Peyer's patch (tissue), 4 donors: ENCODE measurements at places on chromosomes 7 and 10. TPM values are rescaled to one million over a fixed set of nuclear protein-coding genes. Genes with fewer than 3 reads are reported as not detected.

NUB1 gene
- 66.4 TPM for total RNA-seq

TUBAL3 gene
- total RNA-seq, result 95.4 TPM

RPEL1 gene
- not detected for total RNA-seq

CCDC172 gene
- total RNA-seq, result not detected

AKR1D1 gene
- not detected for total RNA-seq

- H3K27me3 ChIP-seq, result no peaks in the 10 kb centered on the region
- no peaks in the 10 kb centered on the region for H3K4me1 ChIP-seq
- H3K36me3 ChIP-seq, result no peaks in the 10 kb centered on the region
- DNase-seq, result no peak
These were observed 40.5 kb upstream of the ACSL5 start for GRCh38 chr10:112333452-112333851.

DNA sequence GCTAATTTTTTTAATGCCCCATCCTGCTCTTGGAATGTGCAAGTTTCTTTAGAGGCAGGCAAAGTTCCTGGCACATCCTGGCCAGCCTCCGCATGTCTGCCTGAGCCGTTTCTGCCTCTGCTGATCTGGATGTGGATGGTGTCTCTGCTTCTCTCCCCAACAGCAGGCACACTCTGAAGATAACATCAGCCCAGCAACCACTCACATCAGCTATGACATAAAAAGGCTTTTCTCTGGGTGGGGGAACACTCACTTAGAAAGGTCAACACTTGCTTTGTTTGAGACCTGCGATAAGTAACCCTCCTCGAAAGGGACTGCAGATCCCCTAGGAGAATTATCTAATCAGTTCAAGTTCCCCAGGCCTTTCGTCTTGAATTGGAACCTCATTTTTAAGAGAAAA, 142.9 kb downstream of the FGFR2 start:
- H3K4me1 ChIP-seq, result no peaks in the 10 kb centered on the region
- H3K27ac ChIP-seq, result no peak overlapping the region
- H3K27me3 ChIP-seq, result no peaks in the 10 kb centered on the region
- no peak for DNase-seq
- H3K4me3 ChIP-seq, result no peak overlapping the region

DNA sequence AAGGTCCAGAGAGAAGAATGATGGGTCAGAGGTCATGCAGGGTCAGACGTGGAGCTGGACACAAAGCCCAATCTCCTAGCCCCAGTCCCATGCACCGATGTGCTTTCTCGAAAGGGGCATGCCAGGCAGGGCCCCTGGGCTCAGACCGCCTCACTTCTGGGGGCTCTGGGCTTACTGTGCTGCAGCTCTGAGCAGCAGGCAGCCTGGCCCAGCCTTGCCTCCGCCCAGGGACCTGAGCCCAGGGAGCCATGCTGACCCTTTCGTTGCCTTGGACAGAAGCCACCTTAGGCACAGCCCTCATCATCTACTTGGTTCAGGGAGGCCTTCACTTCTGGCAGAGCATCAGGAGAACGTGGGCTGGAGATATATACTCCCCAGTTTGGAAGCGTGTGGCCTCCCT, 161.2 kb downstream of the GRK5 start:
- H3K27ac ChIP-seq, result no peak overlapping the region
- H3K36me3 ChIP-seq, result no peaks in the 10 kb centered on the region
- no peaks in the 10 kb centered on the region for H3K27me3 ChIP-seq
- DNase-seq, result no peak
- H3K4me1 ChIP-seq, result peaks cover 35% of the 10 kb centered on the region
- no peak overlapping the region for H3K4me3 ChIP-seq

DNA sequence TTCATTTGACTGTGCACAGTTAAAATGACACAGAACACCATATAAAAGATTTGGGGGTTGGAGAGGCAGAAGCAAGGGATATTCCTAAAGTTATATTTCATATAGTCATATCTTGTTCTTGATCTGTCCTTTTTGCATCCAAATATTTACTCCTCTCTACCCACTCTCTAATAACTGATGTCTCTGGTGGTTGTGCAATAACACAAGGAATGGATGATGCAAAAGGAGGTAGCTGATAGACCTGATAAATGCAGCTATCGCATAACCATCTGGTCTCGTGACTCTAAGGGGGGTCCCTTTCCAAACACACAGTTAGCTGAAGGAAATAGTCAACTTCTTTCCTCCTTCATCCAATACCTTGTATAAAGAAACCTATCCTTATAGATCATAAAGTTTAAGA, 123.1 kb downstream of the POLR1F start:
- no peaks in the 10 kb centered on the region for H3K4me1 ChIP-seq
- no peak overlapping the region for H3K4me3 ChIP-seq

- H3K4me1 ChIP-seq, result no peaks in the 10 kb centered on the region
- DNase-seq, result no peak
- H3K36me3 ChIP-seq, result no peaks in the 10 kb centered on the region
- H3K27me3 ChIP-seq, result no peaks in the 10 kb centered on the region
- H3K27ac ChIP-seq, result no peak overlapping the region
These were observed 362.6 kb upstream of the MGMT start for GRCh38 chr10:129104266-129105045.

GRCh38 chr7:157011333-157012112, 1.1 kb upstream of the MNX1 start:
- H3K27ac ChIP-seq, result peak overlapping the region; percentile 87
- H3K27me3 ChIP-seq, result no peaks in the 10 kb centered on the region
- DNase-seq, result no peak
- H3K4me3 ChIP-seq, result peak overlapping the region; percentile 44

GRCh38 chr10:72097448-72098300, 9.3 kb upstream of the SPOCK2 start:
- H3K27me3 ChIP-seq, result no peaks in the 10 kb centered on the region
- no peak overlapping the region for H3K27ac ChIP-seq
- no peak overlapping the region for H3K4me3 ChIP-seq

- H3K4me3 ChIP-seq, result no peak overlapping the region
- no peaks in the 10 kb centered on the region for H3K27me3 ChIP-seq
- H3K4me1 ChIP-seq, result no peaks in the 10 kb centered on the region
- H3K36me3 ChIP-seq, result no peaks in the 10 kb centered on the region
- no peak overlapping the region for H3K27ac ChIP-seq
These were observed 81.0 kb downstream of the PPP1R3C start for GRCh38 chr10:91551856-91552255.

DNA sequence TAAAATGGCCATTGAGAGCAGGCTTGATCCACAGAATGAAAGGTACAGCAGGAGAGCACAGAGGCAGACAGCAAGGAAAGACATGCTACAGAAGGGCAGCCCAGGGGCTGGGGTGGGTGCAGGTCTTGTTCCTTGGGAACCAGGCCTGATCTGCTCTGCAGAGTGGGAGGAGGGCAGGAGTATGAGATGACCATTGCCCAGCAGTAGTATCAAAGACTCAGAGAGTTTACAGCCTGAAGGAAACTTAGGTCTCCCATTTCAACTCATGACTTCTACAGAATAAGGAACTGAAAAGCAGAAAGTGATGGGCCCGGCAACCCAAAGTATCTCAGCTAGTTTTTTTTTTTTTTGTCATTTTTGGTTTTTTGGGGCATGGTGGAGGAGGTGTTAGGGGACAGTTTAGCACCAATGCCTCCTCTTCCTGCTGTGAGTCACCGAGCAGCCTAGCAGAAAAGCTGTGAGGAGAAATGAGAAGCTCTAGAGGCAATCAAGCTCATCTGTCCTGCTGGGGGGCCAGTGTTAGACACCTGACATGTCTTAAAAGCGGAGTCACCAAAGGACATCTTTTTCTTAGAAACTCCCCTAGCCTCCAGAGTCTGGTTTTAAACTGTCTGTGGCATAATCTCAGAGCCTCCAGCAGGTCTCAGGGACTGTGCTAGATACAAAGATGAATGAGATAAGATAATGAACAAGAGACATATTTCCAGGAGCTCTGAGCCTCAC, 34.3 kb upstream of the HERPUD2 start:
- DNase-seq, result peak; percentile 77
- no peaks in the 10 kb centered on the region for H3K27me3 ChIP-seq
- peak overlapping the region; percentile 83 for H3K27ac ChIP-seq

- H3K36me3 ChIP-seq, result no peaks in the 10 kb centered on the region
- H3K4me3 ChIP-seq, result peak overlapping the region; percentile 52
- H3K27ac ChIP-seq, result peak overlapping the region; percentile 77
- no peaks in the 10 kb centered on the region for H3K4me1 ChIP-seq
- no peaks in the 10 kb centered on the region for H3K27me3 ChIP-seq
These were observed 1.6 kb downstream of the FAM171A1 start for GRCh38 chr10:15369256-15370211.

- H3K27ac ChIP-seq, result no peak overlapping the region
- no peak overlapping the region for H3K4me3 ChIP-seq
- peak; percentile 23 for DNase-seq
- H3K27me3 ChIP-seq, result no peaks in the 10 kb centered on the region
- H3K4me1 ChIP-seq, result no peaks in the 10 kb centered on the region
These were observed 66.1 kb downstream of the CFAP46 start for GRCh38 chr10:132876131-132876860.

- peaks cover 34% of the 10 kb centered on the region for H3K27me3 ChIP-seq
- DNase-seq, result no peak
- peaks cover 8% of the 10 kb centered on the region for H3K4me1 ChIP-seq
- H3K36me3 ChIP-seq, result no peaks in the 10 kb centered on the region
These were observed 761 bp downstream of the PTF1A start for GRCh38 chr10:23192712-23193434.

DNA sequence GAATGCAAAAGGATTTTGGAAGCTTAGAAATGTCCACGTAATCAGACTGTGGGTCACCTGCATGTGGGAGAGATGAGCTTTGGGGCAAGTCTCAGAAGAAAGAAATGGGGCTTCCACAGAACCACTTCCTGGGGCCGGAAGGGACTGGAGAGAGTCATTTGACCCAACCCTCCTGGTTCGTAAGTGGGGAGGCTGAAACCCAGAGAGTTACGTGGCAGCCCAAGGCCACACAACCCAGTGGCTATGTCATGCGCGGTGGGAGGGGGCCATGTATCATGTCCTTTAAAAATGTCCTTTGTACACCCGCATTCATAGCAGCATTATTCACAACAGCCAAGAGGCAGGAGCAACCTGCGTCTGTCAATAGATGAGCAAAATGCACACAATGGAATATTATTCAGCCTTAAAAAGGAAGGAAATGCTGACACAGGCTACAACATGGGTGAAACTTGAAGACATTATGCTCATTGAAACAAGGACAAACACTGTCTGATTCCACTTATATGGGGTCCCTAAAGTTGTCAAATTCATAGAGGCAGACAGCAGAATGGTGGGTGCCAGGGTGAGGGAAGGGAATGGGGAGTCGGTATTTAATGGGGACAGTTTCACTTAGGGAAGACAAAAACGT, 15.1 kb downstream of the CAMK2B start:
- no peaks in the 10 kb centered on the region for H3K36me3 ChIP-seq
- H3K4me3 ChIP-seq, result no peak overlapping the region
- H3K27me3 ChIP-seq, result no peaks in the 10 kb centered on the region
- H3K27ac ChIP-seq, result no peak overlapping the region

DNA sequence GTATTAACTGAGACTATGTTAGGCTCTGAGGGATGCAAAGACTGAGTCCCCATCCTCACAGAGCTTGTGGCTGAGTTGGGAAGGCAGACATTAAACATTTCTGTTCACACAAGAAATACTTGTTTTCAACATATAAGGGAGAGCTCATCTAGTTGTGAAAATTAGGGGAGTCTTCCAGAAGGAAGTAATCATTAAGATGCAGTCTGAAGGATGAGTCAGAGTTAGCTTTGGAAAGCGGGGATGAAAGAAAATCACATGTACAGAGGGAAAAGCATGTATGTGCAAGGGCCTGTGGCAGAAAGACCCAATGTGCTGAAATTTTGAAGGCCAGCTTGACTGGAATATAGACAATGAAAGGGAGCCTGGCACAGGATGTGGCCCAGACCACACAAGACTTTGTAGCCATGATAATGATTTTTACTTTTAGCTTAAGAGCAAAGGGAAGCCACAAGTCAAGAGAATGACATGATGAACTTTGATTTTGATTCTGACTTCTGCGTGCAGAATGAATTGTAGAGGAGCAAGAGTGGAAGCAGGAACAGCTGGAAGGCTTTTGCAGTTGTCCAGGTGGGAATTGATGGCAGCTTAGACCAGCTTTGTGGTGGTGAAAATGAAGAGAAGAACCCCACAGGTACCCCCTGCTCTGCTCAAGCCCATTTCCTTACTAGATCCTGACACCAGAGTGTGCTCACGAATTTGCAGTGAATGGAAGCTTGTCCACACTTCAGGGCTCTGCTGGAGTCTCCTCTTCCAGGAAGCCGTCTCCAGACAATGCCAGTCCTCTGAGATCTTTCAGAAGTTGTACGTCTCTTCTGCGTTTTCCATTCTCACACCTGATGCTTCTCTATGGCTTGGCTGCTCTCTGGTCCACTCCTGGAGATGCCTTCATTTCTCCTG, 115.6 kb downstream of the ATXN7L1 start:
- no peak overlapping the region for H3K4me3 ChIP-seq
- no peaks in the 10 kb centered on the region for H3K27me3 ChIP-seq
- H3K4me1 ChIP-seq, result no peaks in the 10 kb centered on the region
- DNase-seq, result no peak
